IMR-90 (cell line): ENCODE measurements at places on chromosomes 13 and 19. TPM values are rescaled to one million over a fixed set of nuclear protein-coding genes. Genes with fewer than 3 reads are reported as not detected.

GRCh38 chr13:33073338-33073737 is 57.1 kb downstream of the KL start:
- no peak for DNase-seq

- peak; percentile 66 for DNase-seq
Measured at GRCh38 chr19:18415178-18415867, 3.9 kb upstream of the SSBP4 start.

GRCh38 chr13:45695198-45695730 is 6.9 kb upstream of the CBY2 start:
- DNase-seq, result no peak

DNA sequence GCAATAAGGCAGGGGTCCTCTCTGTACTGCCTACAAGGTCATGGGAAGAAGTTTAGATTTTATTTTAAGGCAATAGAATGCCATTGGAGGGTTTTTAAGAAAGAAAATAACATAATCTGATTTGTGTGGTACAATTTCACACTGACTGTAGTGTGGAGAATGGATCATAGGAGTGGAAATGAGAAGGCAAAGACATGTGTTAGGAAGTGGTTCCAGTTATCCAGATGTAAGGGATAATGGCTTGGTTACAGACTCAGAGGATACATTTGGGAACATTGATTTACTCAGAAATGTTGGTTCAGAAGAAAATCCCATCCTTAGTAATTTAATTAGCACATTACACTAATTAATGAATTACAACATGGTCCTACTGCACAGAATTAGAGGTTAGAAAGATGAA is 788.2 kb downstream of the SLITRK5 start:
- no peak for DNase-seq

DNA sequence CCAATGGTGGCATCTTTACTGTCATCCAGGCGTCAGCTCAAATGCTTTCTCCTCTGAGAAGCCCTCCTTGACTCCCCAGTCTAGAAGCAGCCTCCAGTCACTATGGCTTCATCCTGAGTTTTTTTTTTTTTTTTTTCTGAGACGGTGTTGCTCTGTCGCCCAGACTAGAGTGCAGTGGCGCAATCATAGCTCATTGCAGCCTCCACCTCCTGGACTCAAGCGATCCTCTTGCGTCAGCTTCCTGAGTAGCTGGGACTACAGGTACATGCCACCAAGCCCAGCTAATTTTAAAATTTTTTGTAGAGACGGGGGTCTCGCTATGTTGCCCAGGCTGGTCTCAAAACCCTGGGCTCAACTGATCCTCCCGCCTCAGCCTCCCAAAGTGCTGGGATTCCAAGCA is 4.2 kb downstream of the NRTN start:
- no peak for DNase-seq

- no peak for DNase-seq
Measured at GRCh38 chr13:41674246-41674645, 216.9 kb downstream of the RGCC start.

- DNase-seq, result no peak
Measured at GRCh38 chr19:47735131-47735530, 10.2 kb upstream of the NOP53 start.

IGFL1 gene
- total RNA-seq, result not detected in 2 replicates
